ENCODE measurements at places on chromosomes 7 and 10.

DNA sequence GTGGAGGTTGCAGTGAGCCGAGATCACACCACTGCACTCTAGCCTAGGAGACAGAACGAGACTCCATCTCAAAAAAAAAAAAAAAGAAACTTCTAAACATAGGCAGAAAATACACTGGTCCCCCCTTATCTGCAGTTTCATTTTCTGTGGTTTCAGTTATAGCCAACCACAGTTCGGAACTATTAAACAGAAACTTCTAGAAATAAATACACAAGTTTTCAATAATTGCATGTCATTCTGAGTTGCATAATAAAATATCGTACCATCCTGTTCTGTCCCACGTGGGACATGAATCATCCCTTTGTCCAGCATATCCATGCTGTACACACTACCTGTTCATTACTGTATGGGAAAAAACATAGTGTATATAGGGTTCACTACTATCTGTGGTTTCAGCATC, 8.0 kb downstream of the XRCC2 start:
- DNase-seq, result no peak

- no peak for DNase-seq
These were observed 150.4 kb downstream of the MAD1L1 start for GRCh38 chr7:2082139-2082998.

DNA sequence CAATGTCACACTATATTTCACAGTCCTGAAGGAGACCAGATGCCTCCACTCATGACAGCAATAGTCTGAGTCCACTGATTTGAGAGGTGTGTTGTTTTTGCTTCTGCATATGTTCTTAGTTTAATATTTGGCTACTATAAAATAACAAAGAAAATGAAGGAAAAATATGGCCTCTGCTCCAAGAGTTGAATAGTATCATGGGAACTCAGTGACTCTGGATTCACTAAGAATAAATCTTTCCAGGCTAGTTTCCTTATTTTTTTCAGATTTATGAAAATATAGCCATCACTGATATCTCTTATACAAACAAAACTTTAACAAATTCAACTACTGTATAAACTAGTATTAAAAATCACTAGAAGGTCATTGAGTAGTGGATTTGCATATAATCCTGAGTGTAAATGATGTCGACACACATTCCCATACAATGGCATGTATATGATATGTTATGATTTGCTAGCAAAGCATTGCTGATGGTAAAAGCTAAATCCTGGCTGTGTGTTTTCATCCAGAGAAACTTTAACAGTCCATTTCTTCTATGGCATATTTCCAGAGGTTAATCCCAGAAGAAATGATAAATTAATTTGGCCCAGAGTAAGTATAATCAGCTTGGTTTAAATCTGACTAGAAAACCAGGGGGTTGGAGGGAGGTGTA, 66.0 kb upstream of the VIPR2 start:
- no peak for DNase-seq

DNA sequence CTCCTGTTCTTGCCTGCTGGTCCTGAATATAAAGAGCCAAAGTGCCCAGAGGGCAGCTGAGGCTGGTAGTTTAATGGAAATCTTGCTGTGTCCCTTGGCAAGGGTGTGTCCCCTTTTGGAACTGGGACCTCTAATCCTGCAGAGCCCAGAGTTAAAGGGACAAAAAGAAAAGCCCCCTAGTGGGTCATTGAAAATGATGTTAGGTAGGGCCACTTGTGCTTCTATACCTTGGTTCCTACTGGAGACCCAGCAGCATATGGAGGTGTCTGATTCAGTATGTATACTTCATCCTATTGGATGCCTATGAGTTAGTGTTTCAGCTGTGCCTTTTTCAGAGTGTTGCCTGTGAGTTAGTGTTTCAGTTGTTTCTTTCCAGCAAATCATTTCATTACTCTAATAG, 30.5 kb downstream of the TFAM start:
- no peak for DNase-seq
